Lung (tissue), 17 donors: ENCODE measurements at places on chromosomes 1 and 21.

DNA sequence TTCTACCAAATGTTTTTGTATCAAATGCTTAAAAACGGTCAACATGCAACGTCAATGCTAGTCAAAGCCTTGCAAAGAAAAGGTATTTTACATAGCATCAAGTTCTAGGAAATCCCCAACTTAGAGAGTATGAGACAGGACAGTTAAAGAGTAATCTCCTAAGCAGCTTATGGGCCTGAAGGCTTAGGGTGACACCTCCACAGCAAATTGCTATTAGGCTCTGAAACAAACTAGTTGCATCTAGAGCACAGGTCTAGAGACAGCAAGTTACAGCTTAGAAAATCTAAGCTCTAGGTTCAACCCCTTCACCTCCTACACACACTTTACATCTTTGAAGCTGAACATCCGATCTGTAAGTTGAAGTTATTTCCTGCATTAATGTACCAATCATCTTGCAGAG is 13.7 kb downstream of the PABPC4 start:
- no peak for DNase-seq

DNA sequence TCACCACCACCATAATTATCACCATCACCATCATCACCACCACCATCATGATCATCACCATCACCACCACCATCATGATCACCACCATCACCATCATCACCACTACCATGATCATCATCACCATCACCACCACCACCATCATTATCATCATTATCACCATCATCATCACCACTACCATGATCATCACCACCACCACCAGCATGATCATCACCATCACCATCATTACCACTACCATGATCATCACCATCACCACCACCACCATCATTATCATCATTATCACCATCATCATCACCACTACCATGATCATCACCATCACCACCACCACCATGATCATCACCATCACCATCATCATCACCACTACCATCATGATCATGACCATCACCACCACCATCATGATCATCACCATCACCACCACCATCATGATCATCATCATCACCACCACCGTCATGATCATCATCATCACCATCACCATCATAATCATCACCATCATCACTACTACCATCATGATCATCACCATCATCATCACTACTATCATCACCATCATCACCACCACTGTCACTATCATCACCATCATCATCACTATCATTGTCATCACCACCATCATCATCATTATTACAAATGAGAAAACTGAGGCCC is 60.2 kb downstream of the TRABD2B start:
- no peak for DNase-seq

DNA sequence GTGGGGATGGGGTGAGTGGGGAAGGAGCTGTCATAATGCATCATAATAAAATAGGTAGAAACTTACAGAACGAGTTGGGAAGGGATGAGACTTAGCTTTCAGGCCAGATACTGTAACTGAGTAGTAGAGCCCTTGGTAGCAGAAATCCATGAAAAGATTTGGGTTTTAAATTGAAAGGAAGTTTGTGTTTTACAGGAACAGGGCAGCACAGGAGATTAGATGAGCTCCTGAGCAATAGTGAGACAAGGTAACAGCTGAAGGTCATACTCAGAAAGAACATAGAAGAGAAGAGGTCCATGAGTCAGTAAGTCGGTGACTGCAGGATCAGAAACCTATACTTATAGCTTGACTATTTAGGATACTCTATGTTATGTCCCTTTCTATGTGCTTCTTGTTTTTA is 7.3 kb downstream of the MAP10 start:
- DNase-seq: no peak

- DNase-seq: peak; percentile 93
Observed at GRCh38 chr1:155255243-155256007, at the start of gene ENTREP3. ENTREP3 (minus strand) TSS chr1:155255483; CDS start chr1:155254877, 606 bp downstream.

GRCh38 chr1:119314001-119314796 is 54.4 kb upstream of the HAO2 start:
- DNase-seq: no peak

DNA sequence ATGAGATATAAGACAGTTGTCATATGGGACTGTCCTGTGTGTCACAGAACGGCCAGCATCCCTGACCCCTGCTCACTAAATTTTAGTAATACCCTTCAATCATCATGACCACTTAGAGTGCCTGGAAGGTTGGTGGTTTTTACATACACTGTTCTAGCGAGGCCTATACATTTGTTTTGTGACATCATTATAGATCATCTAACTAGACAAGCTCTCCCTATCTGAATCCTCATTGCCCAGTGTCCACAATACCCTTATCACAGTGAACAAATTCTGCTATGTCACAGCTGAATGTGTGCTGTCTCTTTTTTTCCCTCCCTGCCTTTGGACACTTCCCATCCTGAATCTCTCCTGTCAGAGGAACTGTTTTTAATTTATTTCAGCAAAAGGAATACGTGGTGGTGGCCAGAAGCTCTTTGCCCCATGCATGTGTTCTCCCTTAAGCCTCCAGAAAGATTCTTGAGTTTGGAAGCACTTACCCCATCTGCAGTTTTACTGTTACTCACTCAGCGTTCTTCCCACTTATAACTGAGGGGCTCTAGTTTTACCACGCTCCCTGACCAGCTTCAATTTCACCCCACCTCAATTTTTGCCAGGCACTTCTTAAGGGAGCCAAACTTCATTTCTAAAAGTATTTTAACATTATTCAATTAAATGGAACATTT is 70.3 kb downstream of the OLFML2B start:
- DNase-seq: no peak

DNA sequence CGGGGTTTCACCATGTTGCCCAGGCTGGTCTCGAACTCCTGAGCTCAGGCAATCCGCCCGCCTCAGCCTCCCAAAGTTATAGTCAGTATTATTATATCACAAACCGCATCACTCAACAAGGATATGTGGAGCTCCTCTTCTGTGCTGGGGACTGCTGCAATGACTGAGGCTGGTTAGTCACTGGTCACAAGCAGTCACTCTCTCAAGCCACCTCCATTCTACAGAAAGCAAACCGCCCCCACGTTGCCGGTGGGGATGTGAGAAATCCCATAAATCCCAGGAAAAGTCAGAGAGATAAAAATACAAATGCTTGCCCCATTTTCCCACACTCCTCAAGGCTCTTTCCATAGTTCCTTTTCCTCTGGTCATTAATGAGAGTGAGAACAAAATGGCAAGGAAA is 155.7 kb downstream of the ADSS2 start:
- DNase-seq: no peak

- DNase-seq: no peak
Observed at GRCh38 chr1:21308330-21308729, 18.1 kb upstream of the ECE1 start.

DNA sequence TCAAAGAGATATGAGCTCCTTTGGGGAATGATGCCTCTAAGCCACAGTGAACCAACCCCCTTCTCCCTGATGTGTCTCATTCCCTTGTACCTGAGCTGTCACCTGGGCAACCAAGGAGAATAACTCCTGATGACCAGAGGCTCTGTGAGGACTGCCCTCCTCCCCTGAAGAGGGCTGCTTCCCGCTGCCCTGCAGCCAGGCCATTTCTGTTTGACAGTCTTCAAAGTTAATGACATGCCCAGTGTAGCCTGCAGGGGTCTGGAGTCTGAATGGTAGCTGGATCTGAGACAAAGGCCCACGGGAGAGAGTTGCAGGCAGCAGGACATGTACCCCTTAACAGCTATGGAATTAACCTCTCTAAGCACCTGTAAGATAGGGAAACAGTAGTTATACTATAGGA is 3.4 kb upstream of the SLFNL1 start:
- no peak for DNase-seq

GRCh38 chr1:225603538-225604354 is 49.2 kb downstream of the ENAH start:
- no peak for DNase-seq

DNA sequence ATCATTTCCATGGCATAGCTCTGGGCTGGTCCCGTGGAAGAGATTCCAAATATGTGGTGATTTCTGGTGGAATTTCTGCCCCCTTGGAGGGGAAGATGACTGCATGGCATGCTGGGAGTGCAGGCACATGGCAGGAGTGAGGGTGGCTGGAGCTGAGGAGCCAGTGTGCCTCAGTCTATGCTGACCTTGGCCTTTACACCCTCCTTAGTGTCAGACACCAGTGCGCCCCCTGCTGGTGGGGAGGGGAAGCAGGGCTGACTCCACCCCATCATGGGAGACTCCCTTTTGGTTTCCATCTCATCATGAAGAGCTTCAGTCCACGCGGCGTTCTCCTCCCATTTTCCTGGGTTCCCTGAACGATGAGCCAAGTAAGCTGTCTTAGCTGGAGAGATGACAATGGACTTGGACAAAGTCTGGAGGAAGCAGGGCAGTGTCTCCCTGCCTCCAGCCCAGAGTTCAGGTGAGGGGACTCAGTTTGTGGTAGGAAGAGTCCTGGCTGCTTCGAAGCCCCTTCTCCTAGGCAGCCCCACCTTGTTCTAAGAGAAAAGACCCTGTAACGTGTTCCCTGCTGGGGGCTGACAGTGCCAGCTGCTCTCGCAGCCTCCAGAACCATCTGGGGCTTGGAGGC is 10.3 kb downstream of the ALX3 start:
- no peak for DNase-seq

DNA sequence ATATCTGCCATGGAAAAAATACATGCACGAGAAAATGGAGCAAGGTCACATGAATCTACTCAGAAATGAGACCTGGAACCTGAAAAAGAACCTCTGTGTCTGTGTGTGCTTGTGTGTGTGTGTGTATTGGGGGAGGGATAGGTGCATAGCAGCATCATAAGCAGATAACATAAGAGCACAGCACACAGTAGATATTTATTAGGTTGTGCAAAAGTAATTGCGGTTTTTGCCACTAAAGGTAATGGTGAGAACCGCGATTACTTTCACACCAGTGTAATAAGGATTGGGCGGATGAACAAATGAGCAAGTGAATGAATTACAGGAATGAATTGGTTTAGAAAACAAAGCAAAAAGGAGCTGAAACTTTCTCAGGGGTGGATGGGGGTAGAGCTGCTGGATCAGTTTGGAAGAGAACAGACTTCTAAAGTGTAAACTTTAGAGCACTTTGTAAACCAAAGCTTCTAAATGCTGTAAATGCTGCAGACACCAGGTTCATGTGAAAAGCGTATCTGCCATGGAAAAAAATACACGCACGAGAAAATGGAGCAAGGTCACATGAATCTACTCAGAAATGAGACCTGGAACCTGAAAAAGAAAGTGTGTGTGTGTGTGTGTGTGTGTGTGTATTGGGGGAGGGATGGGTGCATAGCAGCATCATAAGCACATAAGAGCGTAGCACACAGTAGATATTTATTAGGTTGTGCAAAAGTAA is 156.9 kb downstream of the TOMM20 start:
- DNase-seq: no peak

DNA sequence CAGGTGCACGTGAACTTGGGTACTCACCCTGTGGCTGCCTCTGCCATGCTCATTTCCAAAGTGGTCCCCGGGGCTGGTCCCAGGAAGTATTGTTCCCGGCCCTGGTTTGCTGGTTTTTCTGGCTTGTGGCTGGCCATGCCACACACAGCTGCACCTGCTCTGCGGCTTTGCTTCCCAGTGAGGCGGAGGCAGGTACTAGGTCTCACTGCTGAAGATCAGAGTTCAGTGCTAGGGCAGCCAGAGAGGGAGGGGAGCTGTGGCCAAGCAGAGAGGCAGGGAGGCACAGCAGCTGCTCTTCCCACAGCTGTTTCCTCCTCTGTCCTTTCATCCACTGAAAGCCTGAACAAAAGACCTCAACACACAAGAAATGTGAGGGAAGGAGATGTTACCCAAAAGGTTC is 30.5 kb downstream of the ENO1 start:
- peak; percentile 48 for DNase-seq
